Urinary bladder (tissue), 4 donors: ENCODE measurements at places on chromosomes 4 and X. TPM values are rescaled to one million over a fixed set of nuclear protein-coding genes. Genes with fewer than 3 reads are reported as not detected.

MAP3K15 gene
- polyA plus RNA-seq: 0.10 TPM

DNA sequence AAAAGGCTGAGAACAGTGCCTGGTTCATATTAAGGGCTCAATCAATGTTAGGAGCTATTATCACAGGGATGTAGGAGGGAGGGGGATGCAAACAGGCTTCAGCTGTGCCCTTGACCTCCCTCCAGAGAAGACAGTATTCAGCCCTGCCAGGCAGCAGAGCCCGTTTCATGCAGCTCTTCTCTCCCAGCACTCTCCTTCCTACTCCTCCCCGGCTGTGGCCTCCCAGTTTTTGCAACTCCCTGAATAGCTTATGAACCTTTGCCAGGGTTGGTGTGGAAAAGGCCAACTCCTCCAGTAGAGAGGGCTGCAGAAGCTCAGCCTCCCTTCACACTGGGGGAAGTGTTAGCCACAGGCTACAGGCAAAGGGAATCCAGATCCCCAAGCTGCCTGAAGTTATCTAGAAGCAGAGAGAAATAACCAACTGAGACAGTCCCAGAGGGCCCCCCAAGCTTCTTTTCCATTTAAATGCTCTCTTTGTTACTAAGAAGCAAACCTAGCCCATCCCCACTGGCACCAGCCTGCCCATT is 31.7 kb upstream of the APLN start:
- no peak for DNase-seq

ETDA gene
- polyA plus RNA-seq: not detected

GRCh38 chr4:171785388-171785787 is 27.8 kb upstream of the GALNTL6 start:
- no peak for DNase-seq

MGAT4D gene
- polyA plus RNA-seq: not detected

- no peak for DNase-seq
These were observed at the start of gene VSIG4 for GRCh38 chrX:66039944-66040343. Gene VSIG4, minus strand, starts transcription at chrX:66040080. Its CDS starts 82 bp downstream, at chrX:66039998.

DNA sequence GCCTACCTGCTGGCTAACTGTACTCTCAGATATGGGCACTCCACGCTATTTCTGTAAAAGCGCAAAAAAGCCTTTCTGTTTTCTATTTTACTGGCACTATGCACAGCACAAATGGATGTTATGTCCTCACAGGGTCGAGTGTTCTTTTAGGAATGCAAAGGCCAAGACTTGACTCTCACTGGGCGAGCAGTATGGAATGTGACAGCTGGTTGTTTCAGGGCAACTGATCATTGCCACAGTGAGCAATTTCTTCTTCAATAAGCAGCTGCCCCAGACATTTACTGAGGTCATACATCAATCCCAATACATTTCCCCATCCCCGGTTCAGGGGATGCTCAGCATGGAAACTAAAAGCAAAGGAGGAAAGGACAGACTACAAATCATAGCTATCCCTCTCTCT is 58.2 kb downstream of the PDE5A start:
- no peak for DNase-seq

DNA sequence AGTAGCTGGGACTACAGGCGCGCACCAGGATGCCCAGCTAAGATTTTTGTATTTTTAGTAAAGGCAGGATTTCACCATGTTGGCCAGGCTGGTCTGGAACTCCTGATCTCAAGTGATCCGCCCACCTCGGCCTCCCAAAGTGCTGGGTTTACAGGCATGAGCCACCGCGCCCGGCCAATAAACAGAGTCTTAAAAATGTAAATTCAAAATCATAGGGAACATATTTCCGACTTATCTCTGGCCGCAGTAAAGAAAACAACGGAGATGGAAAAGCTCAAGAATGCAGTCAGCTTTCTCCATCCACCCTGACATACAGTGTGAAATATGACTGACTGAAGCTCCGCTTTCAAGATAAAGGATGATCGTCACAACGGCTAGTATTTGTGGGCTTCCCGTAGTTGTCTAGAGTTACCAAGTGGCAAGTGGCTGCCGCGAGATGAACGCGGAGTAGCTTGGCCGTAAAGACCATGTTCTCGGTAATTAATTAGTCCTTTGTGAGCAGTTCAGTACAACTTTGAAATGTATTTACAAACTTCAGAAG is 495.1 kb upstream of the FAT1 start:
- no peak for DNase-seq

DNA sequence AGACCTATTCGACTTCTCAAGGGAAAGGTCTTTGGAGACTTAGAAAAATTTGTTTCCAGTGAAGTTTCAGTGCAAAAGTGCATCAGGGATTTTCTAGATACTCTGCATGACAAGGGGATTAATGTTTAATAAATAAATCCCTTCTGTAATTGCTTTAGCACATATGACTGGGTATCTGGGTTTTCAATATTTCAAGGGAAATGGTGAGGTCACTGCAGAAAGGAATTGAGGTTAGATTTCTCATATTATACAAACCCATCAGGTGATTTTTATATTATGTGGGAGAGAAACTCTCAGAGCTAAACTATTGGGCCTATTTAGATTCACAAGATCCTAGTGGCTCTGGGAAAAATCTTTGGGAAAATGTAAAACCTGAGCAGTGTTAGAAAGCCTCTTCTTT is 48.3 kb upstream of the SLC4A4 start:
- DNase-seq: no peak

NMU gene
- 0.15 TPM for polyA plus RNA-seq

MAGEB17 gene
- polyA plus RNA-seq: not detected

DNA sequence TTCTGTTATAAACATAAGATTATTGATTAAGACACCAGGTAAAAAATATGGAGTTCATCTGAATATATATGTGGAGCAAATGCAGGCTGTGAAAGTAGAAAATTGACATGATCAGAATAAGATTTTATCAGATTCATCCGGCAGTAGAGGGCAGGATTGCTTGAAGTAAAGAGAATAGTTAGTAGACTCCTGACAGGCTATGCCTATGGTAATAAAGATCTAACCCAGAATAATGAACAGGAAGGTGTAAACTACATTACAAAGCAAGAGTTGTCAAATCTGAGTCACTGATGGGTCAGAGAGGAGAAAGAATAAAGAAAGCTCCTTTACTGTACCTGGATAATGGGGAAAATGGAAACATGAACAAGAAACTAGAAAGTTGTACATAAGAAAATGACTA is 20.8 kb upstream of the TMEM184C start:
- no peak for DNase-seq

FAM9B gene
- not detected for polyA plus RNA-seq

DNA sequence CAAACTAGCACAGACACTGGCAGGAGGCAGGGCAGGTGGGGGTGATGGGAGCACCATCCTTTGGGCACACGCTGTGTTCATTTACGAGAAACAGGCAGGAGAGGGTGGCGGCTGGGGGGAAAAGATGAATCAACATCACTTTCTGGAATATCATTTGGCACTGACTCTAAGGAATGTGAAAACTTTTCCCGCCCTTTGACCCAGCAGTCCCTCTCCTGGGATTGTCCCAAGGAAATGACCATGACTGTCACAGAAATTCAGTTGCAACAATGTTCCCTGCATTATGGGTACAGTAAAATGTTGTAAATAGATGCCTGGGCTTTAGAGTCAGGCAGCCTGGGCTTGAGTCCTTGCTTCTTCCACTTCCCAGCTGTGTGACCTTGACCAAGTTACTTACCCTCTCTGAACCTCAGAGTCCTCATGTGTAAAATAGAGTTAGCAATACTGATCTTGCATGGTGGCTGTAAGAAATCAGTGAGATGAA is 58.6 kb downstream of the ABLIM2 start:
- no peak for DNase-seq

SSX4 gene
- polyA plus RNA-seq: not detected

DNA sequence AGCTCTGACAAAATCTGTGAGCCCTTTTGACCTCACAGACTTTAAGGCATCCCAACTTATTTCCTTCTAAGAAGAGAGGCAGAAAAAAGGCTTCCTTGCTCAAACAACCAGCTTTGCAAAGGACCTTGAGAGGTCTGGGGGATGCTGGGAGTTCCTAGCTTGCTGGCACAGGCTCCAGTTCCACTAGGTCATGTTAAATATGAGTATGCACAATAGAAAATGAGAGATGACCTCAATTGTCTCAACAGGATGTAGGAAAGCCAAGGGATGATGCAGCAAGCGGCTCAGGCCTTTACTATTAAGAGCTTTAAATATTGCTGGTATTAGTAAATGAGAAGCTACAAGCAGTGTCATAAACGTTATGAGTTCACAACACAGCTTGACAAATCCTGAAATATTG is 13.3 kb upstream of the ZNF827 start:
- no peak for DNase-seq

DNA sequence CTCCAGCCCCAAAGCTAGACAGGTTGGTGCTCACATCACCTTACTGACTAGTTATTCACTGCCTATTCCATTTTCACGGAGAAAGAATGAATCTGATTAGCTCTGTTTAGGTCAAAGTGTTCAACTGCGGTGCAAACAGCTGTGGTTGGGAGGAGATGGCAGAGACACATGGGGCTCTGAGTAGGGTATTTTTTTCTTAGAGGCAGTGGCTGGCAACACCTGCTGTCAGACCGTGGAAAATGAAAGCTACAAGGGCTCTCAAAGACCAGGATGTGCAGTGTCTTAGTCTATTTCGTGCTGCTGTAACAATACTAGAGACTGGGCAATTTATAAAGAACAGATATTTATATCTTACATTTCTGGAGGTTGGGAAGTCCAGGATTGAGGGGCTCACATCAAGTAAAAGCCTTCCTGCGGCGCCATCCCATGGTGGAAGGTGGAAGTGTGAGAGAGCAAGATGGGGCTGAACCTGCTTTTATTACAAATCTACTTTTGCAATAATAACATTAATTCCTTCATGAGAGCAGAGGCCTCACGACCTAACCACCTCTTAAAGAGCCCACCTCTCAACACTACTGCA is 10.6 kb downstream of the NYX start:
- no peak for DNase-seq

IL2RG gene
- 3.2 TPM for polyA plus RNA-seq

GRCh38 chr4:87130985-87131703 is 89.3 kb downstream of the KLHL8 start:
- DNase-seq: no peak

- no peak for DNase-seq
These were observed 276.4 kb downstream of the SPRY1 start for GRCh38 chr4:123672987-123673386.

TSPAN6 gene
- polyA plus RNA-seq: 22.6 TPM

DNA sequence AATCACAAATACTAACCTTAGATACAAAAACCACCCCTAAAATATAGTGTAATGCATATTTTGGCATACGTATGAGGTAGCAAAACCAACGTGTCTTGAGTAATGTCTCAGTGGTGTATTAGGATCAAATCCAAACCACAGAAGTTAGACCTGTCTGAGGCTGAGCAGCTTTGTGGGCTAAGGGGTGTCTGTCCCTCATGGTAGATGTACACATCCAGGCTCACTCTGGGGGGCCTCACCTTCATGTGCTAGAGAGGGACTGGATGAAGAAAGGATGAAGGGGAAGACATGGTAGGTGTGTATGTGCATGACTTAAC is 188.0 kb upstream of the TBC1D9 start:
- DNase-seq: no peak

DNA sequence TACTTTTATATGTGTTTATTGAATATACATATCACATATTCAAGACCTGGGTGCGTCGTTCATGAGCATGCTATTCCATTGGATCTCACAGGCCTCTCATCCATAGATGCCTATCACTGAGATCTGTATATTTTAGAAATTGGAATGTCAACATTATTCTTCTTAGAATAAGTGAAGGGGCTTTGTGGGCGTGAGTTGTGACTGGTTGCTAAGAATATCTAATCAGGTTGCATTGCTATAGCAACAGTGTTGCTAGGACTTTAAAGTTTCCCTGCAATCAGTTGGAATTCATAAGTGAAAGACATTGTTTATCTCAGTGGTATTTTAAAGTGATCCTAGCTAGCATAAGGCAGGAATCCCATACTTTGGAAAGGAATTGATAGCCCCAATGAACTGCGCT is 36.7 kb upstream of the ANK2 start:
- DNase-seq: no peak

DNA sequence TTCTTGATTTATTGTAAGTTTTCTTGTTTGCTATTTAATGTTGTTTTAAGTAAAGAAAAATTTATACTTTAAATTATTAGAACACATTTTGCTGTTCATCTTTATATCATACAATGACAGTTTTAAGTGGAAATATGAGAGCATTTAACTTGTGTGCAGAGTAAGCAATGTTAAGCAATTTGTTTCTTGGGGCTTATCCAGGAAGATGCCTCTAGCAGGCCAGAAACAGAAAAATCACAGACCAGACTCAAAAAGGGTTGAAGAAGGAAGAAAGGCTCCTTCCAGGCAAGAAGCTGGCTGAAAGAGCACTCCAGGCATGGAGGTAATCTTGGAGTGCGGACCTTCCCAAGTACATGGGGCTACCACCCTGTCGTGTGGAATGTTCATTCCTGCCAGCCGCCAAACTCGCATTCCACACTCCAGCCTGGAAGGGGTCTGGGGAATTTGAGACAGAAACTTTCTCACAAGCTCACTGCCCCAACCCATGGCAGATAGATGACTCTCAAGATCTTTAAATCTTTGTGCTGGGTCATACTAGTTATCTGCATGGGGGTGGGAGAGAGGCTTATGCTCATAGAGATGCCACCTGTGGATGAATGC is 1521.3 kb upstream of the AGA start:
- no peak for DNase-seq

GASK1B gene
- polyA plus RNA-seq: 26.1 TPM

GRCh38 chrX:79408623-79409322 is 41.6 kb upstream of the ITM2A start:
- DNase-seq: no peak

DNA sequence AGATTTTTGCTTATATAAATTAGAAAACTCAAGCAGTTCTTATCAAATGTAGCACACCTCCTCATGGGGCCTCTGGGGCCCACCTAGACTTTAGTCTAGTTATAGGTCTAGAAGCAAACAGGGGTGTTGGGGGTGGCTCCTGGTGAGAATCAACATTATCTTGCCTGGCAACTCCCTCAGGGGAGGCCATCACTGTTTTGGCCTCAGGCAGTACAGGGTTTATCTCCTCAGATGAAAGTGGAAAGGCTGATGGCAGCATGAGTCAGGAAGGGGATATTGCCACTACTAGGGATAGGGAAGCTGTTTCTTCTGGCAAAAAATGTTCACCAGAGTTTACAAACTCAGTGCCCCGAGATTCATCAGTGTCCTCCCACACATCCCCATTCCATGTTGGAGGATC is 232.4 kb upstream of the BMP3 start:
- no peak for DNase-seq

- DNase-seq: no peak
These were observed 11.9 kb upstream of the SOD3 start for GRCh38 chr4:24783506-24783905.

DNA sequence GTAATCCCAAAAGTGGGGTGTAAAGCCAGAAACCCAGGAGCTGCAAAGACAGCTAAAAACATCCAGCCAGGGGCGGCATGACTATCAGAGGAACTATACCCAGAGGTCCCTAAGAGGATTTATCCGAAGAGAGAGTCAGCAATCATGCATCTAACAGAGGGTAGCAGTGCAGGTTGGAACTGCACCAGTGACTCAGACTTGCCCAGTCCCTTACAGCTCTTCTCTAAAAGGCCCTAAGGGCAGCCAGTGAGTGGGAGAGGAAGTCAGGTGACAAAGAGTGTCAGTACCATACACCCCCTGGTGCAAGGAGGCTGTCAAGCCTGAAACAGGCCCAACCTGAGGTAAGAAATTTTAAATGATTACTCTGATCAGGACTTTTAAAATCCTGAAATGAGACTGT is 88.1 kb downstream of the CAMK2D start:
- no peak for DNase-seq

- no peak for DNase-seq
These were observed 14.2 kb upstream of the ADD1 start for GRCh38 chr4:2829321-2829932.

EPHA5 gene
- 0.35 TPM for polyA plus RNA-seq

GRCh38 chr4:119271361-119272085 is 50.4 kb downstream of the FABP2 start:
- DNase-seq: no peak

PGM2 gene
- 12.9 TPM for polyA plus RNA-seq
